Spleen (tissue), 13 donors: ENCODE measurements at places on chromosomes 1 and 21. TPM values are rescaled to one million over a fixed set of nuclear protein-coding genes. Genes with fewer than 3 reads are reported as not detected.
A peak's percentile ranks its signal among the peaks of the same experiment; 100 is the strongest.

The GRIK1 gene
- not detected for polyA plus RNA-seq

The TAL1 gene
- polyA plus RNA-seq: 2.9 TPM

The HCRTR1 gene
- polyA plus RNA-seq: not detected

The CSMD2 gene
- 0.22 TPM for polyA plus RNA-seq

The CHIA gene
- not detected for polyA plus RNA-seq

The LAPTM5 gene
- 502 TPM for polyA plus RNA-seq

The PHGDH gene
- 5.9 TPM for polyA plus RNA-seq

The ST6GALNAC5 gene
- polyA plus RNA-seq: 0.15 TPM

DNA sequence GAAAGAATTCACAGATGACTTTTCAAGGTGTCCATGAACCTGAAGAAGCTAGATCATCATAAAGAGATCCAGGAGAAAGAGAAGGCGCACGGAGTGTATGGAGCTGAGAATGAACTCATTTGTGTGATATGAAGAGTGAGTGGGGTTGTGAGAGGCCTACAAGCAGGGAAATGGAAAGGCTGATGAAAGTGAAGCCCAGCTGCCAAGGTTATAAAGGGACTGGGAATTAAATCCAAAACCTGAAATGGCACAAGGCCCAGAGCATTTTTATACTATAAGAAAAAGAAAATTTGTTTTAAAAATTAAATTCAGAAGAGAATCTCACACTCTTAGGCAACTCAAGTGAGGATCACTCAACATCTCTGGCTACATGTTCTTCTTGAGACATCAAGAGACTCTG is 43.4 kb downstream of the HSD3B1 start:
- no peak for DNase-seq

DNA sequence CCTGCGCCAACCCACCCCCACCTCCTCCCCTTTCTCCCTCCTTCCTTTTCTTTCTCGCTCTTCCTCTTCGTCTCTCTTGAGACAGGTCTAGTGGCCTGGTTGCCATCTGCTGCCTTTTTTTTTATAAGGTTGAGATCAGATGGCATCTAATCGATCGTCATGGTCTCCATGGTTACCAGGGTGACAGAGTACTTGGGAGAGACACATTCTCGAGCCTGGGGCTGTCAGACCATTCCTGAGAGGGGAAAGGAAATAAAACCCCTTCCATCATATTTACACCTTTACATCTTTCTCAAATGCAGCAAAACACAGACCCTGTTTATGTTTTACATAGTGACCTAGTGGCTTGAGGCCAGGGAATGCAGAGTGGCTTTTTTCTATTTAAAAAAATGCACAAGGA is 53.5 kb upstream of the SLC22A15 start:
- DNase-seq: no peak

DNA sequence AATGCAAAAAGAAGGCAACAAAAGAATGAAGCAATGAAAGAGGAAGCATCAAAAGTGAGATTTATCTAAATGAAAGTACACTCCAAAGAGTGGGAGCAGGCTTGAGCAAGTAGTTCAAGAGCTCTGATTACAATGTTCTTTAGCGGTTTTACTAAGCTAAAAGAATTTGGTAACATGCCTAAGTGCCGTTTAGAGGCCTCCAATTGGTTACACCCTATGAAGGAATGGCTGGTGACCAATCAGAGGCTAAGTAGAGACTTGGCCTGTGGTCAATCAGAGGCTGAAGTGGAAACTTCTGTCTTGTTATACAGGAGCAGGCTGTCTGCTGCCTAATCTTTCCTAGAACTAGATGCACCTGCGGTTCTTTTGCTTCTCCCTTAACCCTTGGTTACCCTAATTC is 59.1 kb downstream of the PTGFR start:
- no peak for DNase-seq

DNA sequence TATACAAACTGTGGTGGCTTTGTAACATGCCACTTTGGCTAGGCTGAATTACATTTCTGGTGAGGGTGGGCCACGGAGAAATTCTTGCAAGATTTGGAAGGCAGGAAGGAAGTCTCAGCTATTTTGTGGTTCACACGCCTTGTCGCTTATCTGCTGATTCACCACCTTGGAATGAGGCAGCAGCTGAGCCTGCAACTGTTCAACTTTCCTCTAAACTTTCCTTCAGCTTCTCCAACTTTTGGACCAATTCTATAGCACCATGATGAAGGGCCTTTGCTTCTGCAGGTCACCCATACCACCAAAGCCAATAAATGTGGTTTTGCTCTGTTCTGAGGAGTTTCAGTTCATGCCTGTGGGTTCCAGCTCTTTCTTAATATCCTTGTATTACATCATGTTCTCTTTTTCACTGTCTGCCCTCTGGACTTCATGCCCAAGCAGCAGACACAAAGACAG is 337.6 kb upstream of the SNX7 start:
- no peak for DNase-seq

DNA sequence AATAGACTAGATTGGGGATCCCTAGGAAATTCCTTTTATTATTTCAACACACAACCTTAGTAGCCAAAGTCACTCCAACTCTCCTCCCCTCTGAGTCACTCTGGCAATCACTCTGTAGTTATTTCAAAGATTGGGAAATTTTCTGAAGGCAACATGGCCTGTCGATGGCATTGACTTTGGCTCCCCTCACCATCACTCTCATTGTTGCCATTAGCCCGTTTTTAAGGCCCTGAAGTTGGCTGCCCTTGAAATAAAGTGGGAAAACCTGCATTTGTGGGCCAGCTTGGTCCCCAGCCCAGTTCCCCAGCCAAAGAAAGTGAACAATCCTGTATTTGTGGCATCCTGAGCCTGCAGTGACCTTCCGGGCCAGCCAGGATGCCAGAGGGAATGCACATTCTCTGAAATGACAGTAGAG is 52.5 kb downstream of the CDC7 start:
- DNase-seq: no peak

DNA sequence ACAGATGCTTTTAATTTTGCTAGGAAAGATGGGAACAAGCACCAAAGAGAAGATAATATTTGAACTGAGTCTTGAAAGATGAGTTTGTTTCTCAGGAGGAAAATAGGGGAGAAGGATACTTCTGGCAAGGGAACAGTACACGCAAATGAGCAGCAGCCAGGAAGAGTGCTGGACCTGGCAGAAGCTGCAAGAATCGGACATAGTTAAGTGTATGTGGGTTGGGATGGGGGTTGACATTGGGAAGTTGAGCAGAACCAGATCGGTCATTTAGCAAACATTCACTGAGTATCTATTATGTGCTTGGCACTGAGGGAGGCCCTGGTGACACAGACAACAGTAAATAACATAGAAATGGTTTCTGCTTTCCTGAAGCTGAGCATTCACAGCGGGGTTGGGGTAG is 198.8 kb downstream of the PLPP3 start:
- DNase-seq: no peak

DNA sequence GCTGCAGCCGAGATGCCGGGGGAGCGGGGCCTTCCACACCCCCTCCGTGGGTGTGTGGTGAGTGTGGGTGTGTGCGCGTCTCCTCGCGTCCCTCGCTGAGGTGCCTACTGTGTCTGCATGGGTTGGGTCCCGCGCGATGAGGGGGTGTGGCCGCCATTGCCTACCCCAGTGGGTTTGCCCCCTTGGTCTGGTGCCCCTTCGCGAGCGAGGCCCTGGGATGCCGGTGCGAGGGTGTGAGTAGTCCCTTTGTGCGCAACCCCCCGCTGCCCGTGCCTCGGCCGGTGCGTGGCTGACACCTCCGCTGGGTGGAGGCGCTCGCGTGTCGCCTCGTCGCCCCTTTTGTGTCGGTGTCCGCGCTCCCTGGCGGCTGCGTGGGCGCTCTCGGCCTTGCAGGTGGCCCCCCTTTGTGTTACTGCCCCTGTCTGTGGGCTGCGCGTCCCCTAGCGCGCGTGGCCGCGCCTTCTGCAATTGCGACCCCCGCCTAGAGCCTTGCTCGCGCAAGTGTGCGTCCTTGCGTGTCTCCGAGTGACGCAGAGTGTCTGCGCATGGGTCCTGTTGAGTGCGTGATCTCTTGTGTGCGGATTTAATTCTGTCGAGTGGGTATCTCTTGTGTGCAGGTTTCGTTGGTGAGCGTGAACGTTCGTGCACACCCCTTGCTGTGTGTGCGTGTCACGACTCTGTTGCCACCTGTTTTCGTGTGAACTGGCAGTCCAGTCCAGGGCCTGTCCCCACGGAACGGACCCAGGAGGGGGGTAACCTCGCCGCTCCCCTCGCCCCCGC is 553 bp downstream of the TTC3 start:
- peak; percentile 94 for DNase-seq

GRCh38 chr1:204564835-204565234 is 48.6 kb downstream of the MDM4 start:
- no peak for DNase-seq

- DNase-seq: peak; percentile 55
Observed at GRCh38 chr21:42747746-42748351, 94.4 kb downstream of the PDE9A start.

GRCh38 chr1:212879947-212880690 is 22.0 kb downstream of the FLVCR1 start:
- DNase-seq: no peak

DNA sequence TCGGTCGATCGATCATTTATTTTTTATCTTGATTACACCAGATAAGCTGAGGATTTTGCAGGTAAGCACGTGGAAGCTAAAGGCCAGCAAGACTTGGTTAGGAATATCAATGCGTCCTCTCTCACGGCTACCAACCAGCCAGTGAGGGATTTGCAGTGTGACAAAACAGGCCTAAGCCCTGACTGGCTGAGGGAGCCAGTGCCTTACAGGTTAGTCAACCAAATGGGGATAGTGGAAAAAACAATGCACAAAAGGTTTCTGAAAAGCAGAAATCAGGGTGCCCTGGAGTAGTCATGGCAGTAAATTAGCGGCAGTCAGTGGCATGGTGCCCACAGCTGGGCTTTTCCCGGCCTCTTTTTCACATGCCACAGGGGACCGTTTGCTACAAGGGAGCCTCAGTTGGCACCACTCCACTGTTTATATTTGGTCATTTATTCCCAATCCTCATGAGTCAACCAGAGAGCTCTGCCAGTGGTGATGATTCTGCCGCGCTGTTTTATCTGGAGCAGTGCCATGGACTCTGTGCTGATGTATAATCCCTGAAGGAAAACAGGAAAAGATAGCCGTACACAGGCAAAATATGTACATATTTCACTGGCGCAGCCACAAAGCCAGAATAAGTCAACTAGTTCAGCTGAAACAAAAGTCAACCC is 167.6 kb downstream of the RHOU start:
- peak; percentile 29 for DNase-seq

DNA sequence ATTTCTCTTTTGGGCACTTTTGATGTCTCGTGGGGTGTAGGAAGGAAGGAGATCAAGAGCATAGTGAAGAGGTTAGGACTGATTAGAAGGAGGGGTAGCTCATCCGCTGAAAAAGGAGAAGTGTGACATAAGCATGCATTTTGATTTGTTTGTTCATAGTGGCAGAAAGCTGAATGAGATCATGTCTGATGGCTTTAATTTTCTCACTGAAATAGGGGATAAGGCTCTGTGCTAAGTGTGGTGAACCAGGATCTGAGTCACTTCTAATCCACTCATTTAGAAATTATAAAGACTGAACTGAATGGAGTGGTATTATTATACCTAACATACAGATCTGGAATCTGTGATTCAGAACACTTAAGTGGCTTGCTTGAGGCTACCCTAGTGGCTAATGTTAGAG is 344.5 kb downstream of the PDE4B start:
- DNase-seq: no peak

DNA sequence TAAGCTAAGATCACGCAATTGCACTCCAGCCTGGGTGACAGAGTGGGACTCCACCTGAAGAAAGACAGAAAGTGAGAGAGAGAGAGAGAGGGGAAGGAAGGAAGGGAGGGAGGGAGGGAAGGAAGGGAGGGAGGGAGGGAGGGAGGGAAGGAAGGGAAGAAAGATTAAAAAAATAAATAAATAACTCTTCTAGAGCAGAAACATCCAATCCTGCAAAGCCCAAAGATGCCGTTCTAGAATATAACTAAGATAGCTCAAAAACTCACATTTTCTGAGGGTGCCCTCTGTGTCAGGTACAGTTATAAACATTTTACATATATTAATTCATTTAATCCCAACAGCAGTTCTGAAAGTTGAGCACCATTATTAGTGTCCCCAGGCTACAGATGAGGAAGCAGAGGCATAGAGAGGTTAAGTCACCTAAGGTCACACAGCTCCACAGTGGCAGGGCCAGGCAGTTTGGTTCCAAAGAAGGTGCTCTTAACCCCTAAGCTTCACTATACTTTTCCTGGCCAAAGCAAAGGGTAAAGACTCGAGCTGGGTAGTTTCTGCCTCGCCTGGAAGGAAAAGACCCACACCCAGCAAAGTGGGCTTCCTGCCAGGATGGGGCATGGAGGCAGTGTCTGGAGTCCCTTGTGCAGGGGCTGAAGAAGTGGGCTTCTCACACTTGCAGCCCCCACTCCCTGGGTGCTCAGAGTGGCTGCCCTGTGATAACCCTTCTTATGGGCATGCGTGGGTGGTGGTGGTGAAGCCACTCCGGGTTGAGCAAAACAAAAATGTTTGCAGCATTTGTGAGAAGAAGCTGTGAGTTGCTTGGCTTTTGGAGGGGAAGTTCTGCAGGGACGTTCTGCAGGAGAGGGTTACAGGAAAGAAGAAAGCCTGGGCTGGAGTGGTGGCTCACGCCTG is 7.9 kb upstream of the PIK3CD start:
- DNase-seq: no peak

- DNase-seq: no peak
Observed at GRCh38 chr1:173648880-173649605, 13.9 kb downstream of the TEX50 start.

GRCh38 chr1:27332536-27333281 is 9.1 kb upstream of the SYTL1 start:
- peak; percentile 89 for DNase-seq

- no peak for DNase-seq
Observed at GRCh38 chr1:88661188-88661587, 22.9 kb upstream of the PKN2 start.

DNA sequence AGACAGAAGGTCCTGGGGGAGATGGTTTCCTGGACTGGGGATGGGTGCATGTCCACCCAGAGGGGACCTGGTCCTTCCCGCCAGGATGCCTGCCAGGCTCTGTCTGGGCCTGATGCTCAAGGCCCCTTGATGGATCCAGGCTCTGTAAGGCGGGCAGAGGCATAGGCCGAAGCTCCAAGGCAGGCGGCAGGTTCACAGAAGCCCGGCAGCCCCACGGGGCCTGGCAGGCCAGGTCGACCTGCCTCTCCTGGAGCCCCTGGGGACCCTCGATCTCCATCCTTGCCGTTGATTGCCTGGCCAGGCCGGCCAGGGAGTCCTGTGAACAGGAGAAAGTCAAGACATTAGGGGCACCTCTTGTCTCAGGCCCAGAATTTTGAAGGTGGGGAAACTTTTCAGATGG is 16.0 kb downstream of the COL9A2 start:
- DNase-seq: no peak

GRCh38 chr1:39666772-39667171 is 5.1 kb downstream of the NT5C1A start:
- DNase-seq: no peak

- DNase-seq: no peak
Observed at GRCh38 chr1:43592974-43593683, 56.8 kb upstream of the KDM4A start.
